ENCODE measurements at places on chromosomes 16 and 17. TPM values are rescaled to one million over a fixed set of nuclear protein-coding genes. Genes with fewer than 3 reads are reported as not detected.
A peak's percentile ranks its signal among the peaks of the same experiment; 100 is the strongest.

CCL7 gene
- not detected for total RNA-seq

SLC38A8 gene
- total RNA-seq, result not detected

ADAD2 gene
- not detected for total RNA-seq

NXN gene
- 60.1 TPM for total RNA-seq

DNA sequence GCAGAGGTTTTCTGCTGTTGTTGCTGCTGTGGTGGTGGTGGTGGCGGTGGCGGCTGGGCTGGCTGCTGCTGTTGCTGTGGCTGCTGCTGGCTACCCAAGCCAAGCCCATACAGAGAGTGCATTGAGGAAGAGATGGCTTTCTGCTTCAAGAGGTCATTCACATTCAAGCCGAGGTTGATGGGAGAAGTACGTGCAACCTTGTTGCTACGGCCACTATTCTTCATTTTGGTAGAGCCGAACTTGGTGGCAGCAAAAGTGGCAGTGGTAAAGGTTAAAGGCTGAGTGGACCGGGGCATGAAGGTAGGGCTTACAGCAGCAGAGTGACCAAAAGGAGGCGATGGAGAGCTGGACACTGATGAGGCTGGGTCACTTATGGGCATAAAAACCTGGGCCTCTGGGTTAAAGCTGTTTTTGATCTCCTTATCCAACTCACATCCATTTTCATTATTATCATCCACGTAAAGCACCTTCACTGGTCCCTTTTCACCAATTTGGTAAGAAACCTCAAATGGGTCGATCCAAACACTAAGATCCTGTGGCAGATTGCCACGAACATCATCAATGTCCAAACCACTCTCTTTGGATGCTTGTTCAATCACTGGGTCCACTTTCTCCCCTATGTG, 2.8 kb downstream of the TOB1 start:
- peaks cover 34% of the 10 kb centered on the region for H3K36me3 ChIP-seq
- H3K4me1 ChIP-seq, result peaks cover 35% of the 10 kb centered on the region
- no peaks in the 10 kb centered on the region for H3K27me3 ChIP-seq
- DNase-seq, result no peak
- H3K27ac ChIP-seq, result no peak overlapping the region
- peak overlapping the region; percentile 78 for H3K4me3 ChIP-seq

DNA sequence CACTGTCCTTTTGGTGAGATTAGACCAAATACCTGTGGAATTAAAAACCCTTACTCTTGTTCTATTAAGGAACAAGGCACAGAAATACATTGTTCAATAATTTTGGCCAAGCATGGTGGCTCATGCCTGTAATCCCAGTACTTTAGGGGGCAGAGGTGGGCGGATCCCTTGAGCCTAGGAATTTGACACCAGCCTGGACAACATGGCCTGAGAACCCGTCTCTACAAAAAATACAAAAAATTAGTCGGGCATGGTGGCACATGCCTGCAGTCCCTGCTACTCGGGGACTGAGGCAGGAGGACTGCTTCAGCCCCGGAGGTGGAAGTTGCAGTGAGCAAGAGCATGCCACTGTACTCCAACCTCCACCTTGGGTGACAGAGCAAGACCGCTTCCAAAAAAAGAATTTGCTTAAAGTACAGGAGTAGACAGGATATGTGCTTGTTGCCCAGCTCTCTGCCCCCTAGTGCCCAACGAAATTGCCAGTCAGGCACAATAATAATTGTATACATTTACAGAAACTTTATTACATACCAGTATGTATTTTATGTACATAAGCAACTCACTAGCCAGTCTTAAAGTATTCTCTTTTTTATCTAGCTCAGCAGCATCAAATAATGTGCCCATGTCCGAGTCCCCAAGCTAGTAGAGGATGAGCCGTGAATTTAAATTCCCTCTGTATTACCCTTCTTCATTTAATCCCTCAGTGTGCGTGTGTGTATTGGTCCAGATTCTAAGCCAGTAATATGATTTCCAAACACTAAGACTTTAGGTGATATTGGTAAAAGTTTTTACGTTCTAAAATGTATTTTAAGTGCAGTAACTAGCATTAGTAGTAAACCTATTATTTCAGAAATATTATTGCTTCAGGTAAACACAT, 1.4 kb downstream of the THUMPD1 start:
- H3K4me3 ChIP-seq, result peak overlapping the region; percentile 89
- no peak for DNase-seq
- H3K4me1 ChIP-seq, result peaks cover 17% of the 10 kb centered on the region
- H3K27me3 ChIP-seq, result no peaks in the 10 kb centered on the region
- no peak overlapping the region for H3K27ac ChIP-seq

RPUSD1 gene
- 53.3 TPM for total RNA-seq

- H3K4me3 ChIP-seq, result no peak overlapping the region
- H3K27ac ChIP-seq, result 0 out of 2 replicates have a peak overlapping the region, but pooled peaks have one; percentile 89
- H3K27me3 ChIP-seq, result no peaks in the 10 kb centered on the region
- peaks cover 69% of the 10 kb centered on the region for H3K4me1 ChIP-seq
Measured at GRCh38 chr17:41419716-41420115, 4.7 kb downstream of the KRT37 start.

PRSS33 gene
- total RNA-seq, result 0.23 TPM

- no peak overlapping the region for H3K27ac ChIP-seq
- no peak for DNase-seq
- no peaks in the 10 kb centered on the region for H3K4me1 ChIP-seq
- no peaks in the 10 kb centered on the region for H3K27me3 ChIP-seq
- no peaks in the 10 kb centered on the region for H3K36me3 ChIP-seq
Measured at GRCh38 chr17:74798239-74798707, 22.1 kb upstream of the NAT9 start.

- no peak for DNase-seq
- peaks cover 4% of the 10 kb centered on the region for H3K4me1 ChIP-seq
- H3K27me3 ChIP-seq, result no peaks in the 10 kb centered on the region
Measured at GRCh38 chr16:68524069-68524820, 14.8 kb upstream of the ZFP90 start.

DNA sequence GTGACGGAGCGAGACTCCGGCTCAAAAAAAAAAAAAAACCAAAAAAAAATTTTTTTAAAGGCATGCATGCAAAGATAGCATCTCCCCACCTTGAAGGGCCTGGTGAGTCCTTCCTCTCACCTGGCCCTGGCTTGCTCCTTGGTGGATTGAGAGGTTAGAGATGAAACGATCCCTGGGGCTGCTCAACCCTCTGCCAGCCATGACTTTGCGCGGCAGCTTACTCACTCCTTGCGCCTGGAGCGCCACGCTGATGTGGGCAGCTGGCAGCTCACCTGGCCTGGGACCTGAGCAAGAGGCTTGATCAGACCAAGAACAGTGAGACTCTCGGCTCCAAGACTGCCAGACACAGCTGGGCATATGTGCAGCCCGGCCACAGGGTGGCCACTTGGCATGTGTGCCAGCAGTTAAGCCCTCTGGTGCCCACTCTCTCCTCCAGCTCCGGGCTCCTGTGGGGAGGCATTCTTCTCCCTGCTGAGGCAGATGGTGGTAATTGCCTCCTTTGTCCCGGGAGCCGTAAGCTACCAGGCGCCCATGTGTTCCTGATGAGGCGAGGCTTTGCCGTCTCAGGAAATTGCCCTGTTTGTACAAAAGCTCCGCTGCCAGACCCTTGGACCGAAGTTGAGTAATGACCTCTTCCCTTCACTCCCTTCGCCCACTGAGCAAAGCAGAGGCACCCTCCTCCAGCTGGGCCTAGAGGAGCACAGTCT, 5.1 kb upstream of the EVPL start:
- H3K4me3 ChIP-seq, result no peak overlapping the region
- H3K36me3 ChIP-seq, result no peaks in the 10 kb centered on the region
- DNase-seq, result no peak
- no peak overlapping the region for H3K27ac ChIP-seq
- H3K4me1 ChIP-seq, result peaks cover 19% of the 10 kb centered on the region
- H3K27me3 ChIP-seq, result no peaks in the 10 kb centered on the region

DNA sequence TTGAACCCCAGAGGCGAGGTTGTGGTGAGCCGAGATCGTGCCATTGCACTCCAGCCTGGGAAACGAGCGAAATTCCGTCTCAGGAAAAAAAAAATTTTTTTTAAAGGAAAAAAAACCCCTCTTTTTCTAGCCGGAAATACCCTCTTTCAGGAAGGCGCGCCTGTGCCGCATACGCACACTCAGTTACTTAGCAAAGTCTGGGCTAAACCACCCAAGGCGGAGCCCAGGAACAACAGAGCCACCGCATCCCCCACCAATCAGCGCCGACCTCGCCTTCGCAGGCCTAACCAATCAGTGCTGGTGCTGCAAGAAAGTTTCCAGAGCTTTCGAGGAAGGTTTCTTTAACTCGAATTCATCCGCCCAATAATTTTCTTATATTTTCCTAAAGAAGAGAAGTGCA, 510.4 kb downstream of the KCNJ18 start:
- no peaks in the 10 kb centered on the region for H3K27me3 ChIP-seq
- DNase-seq, result no peak
- no peaks in the 10 kb centered on the region for H3K4me1 ChIP-seq

GRCh38 chr17:77693776-77694175, 264.7 kb upstream of the TNRC6C start:
- no peak overlapping the region for H3K4me3 ChIP-seq
- H3K27ac ChIP-seq, result no peak overlapping the region
- DNase-seq, result no peak
- H3K4me1 ChIP-seq, result no peaks in the 10 kb centered on the region
- no peaks in the 10 kb centered on the region for H3K36me3 ChIP-seq

DNA sequence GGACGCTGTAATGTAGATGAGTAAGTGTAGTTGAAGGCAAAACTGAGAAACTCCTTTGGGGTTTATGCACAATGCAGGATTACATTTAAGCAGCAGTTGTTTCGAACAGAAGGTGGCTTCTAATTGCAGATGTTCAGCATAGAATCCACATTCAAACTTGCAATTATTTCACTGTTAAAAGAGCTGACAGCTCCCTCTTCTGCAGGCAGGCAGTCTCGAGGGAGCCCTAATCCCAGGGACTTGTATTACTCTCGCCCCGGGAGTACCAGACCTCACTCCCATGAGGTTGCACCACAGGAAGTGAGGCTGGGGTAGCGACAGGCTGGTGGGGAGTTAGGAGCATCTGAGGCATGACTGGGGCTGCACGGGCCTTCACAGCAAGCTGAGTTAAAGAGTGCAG, 484.3 kb upstream of the EEF2KMT start:
- DNase-seq, result no peak
- no peaks in the 10 kb centered on the region for H3K4me1 ChIP-seq
- no peak overlapping the region for H3K4me3 ChIP-seq
- no peak overlapping the region for H3K27ac ChIP-seq
- no peaks in the 10 kb centered on the region for H3K36me3 ChIP-seq
- peaks cover 46% of the 10 kb centered on the region for H3K27me3 ChIP-seq

KRT25 gene
- total RNA-seq, result not detected

DNA sequence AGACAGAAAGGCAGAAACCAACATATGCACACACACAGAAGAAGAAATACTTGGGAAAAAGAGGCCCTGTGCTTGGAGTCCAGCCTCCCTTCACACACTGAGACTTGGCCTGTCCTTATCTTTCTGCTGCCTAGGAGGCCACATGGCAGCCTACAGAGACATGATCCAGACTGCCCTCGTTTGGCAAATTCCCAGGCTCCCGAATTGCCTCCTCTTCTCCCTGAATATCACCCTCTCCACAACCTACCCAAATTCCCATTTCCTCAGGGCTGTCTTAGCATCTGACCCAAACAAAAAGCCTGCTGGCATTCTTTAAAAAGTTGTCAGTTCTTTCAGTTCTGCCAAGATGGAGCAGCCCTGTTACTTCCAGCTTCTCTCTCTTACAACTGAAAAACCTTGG, 59.8 kb downstream of the DNAH17 start:
- no peak for DNase-seq
- H3K4me1 ChIP-seq, result no peaks in the 10 kb centered on the region
- H3K27me3 ChIP-seq, result no peaks in the 10 kb centered on the region
- no peaks in the 10 kb centered on the region for H3K36me3 ChIP-seq

- no peak for DNase-seq
- no peak overlapping the region for H3K27ac ChIP-seq
- H3K4me1 ChIP-seq, result no peaks in the 10 kb centered on the region
- peaks cover 81% of the 10 kb centered on the region for H3K27me3 ChIP-seq
Measured at GRCh38 chr17:77555741-77556291, 402.7 kb upstream of the TNRC6C start.

GRCh38 chr17:62186841-62187240, 121.8 kb upstream of the MED13 start:
- H3K27me3 ChIP-seq, result no peaks in the 10 kb centered on the region
- H3K4me1 ChIP-seq, result peaks cover 21% of the 10 kb centered on the region
- no peak for DNase-seq
- no peak overlapping the region for H3K27ac ChIP-seq
- H3K36me3 ChIP-seq, result no peaks in the 10 kb centered on the region

DNA sequence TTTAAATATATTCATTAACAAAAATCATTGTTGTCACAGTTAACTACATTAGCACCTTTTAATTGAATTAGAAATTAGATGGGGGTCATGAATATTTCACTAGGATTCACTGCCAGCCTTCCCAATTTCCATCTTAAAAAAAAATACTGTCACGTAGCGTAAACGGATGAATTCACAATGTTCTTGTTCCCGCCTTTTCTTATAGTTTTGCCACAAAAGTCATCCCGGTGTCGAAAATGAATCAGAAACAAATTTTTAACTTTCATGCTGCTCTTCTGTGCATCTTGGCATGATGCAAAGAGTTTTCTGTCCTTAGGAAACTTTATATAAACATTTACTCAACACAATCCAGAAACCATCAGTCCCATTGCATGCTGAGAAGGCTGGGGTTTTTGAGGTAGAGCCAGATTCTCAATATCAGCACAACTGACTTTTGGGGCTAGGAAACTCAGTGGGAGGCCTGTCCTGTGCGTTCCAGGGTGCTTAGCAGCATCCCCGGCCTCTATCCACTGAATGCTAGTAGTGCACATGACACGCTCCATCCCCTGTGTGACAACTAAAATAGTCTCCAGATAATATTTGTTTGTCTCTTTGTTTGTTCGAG, 252.9 kb upstream of the XYLT1 start:
- DNase-seq, result no peak
- peaks cover 4% of the 10 kb centered on the region for H3K27me3 ChIP-seq
- H3K4me3 ChIP-seq, result no peak overlapping the region
- no peak overlapping the region for H3K27ac ChIP-seq
- no peaks in the 10 kb centered on the region for H3K36me3 ChIP-seq

CCL3 gene
- not detected for total RNA-seq

All from PC-9 (cell line).